ENCODE measurements at places on chromosomes 11 and 22.

DNA sequence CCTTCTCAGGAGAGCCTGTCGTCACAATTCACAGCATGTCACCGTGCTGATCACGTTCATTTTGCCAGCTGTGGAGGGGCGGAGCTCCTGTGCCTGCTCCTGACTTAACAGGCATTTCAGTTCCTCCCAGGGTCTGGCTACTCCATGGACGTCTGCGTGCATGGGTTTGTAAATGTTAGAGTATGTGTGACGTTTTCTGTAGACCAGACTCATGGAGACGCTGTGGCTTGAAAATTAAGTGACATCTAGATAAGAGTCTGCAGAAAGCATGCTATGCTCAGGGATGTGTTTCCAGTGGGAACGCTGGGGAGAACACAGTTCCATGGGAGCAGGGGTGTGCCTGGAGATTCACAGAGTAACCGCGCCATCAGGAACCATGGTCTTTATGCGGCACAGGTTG is 804.0 kb downstream of the TBC1D22A start:
- DNase-seq: no peak

DNA sequence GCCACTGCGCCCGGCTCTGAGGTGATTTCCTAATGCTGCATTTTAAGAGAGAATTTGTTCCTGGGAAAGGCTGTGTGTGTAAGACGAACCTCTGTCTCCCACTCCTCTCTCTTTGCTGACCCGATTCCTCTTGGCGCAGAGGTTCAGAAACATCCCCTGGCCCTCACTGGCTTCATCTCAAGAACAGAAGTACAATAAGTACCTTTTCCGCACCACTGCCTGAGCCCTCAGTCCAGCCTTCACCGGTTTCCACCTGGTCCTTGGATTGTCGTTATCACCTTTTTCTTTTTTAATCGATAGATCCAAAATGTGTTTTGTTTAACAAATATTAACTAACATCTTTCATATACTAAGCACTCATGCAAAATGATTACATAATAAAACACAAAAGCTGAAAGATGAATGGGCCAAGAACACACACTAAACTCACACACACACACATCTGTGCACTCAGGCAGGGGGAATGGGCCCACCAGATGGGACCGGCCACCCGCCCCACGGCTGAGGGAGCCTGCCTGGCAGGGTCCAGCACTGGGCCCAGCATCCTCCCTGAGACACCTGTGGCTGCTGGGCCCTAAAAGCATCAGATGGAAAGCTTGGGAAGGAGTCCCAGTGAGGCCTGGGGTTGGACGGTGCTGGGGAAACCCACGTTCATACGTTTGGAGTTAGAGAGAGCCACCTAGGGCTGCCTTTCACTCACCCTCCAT is 50.4 kb upstream of the A4GALT start:
- DNase-seq: no peak

DNA sequence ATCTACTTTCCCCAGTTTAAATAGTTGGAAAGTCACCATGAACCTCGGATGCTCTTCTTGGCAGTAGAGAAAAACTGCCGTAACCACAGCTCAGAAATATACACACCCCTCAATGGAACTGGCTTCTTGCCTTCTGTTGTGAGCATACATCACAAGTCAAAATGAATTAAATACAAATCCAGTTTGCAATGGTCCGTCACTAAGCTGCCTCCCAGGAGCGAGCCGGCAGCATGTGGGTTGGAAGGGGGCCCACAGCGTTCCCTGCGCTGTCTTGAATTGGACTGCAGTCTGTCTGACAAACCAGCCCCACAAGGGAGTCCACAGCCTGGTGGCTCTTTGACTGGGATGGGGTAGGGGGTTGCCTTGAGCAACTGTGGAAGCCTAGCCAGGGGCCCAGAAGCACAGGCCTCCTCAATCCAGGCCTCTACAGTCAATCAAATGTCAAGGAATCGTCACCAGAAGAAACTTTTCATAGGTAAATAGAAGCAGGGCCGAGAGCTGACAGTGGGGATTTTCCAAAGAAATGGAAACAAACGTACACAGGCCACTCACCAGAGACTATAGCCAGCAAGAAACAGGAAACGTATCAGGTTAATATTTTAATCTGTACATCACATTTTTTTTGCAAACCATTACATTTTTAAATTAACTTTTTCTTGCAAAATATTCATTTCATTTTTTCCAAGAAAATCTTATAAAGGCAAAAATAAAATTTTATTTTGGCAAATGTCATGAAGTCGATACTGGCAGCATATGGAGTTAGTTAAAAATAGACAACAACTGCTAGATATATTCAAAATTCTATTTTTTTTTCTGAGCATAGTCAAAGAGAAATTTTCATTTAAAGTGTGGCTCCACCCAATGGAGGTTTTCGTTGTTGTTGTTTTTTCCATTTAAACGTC is 38.5 kb downstream of the C11orf58 start:
- no peak for DNase-seq

- no peak for DNase-seq
Measured at GRCh38 chr11:70424765-70425344, 26.5 kb downstream of the CTTN start.

- no peak for DNase-seq
Measured at GRCh38 chr11:74048993-74049392, 40.1 kb upstream of the UCP3 start.

GRCh38 chr11:115067900-115068530 is 389.7 kb downstream of the NXPE2 start:
- no peak for DNase-seq

DNA sequence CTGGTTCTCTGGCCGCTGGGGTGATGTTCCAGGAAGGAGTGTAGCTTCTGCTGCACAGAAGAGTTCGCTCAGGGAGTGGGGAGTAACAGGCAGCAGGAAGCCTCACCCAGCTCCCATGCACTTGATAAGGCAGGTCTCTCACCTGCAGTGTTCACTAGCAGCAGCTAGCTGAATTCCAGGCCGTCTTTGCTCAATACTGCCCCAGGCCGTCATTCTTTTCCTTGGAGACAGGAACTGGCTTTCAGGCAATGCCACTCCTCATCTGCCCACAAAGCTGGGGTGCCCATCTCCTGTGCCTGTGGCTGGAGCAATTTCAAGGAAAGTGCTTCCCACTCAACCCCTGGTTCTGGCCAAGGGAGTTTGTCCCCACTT is 66.1 kb downstream of the ARHGAP42 start:
- DNase-seq: no peak

Data from activated effector memory CD4-positive, alpha-beta T cell treated with anti-CD3 and anti-CD28 coated beads, Interleukin-2, amount 50 U/mL, for 16 hours (primary cell).